ENCODE measurements at places on chromosomes 4 and X.

GRCh38 chr4:47531241-47531953, 46.3 kb downstream of the ATP10D start:
- DNase-seq: no peak

DNA sequence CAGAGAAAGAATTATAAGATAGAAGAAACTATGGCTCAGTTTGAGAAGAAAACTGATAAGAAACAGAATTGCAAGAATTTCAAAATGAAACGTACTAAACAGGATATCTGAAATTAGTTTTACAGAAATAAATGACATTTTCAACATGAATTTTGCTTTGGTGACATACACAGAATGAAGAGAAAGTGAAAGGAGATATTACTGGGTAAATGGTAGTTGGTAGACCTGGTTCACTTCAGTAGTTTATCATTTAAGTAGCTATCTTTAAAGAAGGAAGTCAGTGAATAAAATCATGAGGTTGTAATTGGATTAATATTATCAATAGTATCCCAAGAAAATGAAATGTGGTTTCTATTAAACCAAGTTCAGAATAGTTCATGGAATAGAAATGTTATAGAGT, 395.5 kb upstream of the SMIM31 start:
- DNase-seq: no peak

GRCh38 chrX:66232296-66232695, 68.2 kb downstream of the HEPH start:
- DNase-seq: no peak

DNA sequence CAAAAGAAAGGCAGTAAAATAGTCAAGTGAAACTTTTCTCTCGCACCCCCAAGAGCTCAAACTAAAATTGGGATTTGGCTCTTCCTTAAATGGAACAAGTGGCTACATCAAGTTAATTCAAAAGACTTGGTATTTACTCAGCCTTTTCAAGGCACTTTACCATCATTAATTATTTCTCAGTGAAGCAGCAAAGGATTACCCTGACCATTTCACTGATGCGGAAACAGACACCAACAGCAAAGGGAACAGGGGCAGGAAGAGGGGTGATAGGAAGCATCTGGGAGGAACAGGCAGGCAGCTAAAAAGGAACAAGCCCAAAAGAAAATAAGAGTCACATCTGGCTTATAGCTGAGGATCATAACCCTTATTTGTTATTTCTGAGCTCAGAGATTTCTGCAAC, 2.7 kb downstream of the SCML2 start:
- no peak for DNase-seq

DNA sequence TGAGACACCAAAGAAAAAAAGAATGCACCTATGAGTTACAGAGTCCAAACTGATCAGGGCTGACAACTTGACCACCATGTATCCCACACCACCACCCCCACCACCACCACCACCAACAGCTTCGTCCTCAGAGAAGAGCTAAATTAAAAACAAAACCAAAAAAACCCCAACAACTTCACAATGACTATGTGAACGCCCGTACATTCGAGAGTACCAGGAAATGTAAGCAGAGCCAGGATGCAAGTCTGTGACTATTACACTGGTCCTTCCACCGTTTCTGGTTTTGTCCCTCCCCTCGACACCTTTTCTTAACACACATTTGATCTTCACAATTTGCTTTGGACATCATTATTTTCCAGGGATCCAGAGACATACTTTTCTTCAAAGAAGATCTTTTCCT, 51.0 kb downstream of the WFS1 start:
- DNase-seq: no peak

GRCh38 chr4:94262163-94263016, 54.7 kb downstream of the SMARCAD1 start:
- DNase-seq: no peak

GRCh38 chrX:124518885-124519284, 172.5 kb downstream of the SH2D1A start:
- DNase-seq: no peak

GRCh38 chr4:10619220-10619619, 65.3 kb downstream of the CLNK start:
- DNase-seq: no peak

DNA sequence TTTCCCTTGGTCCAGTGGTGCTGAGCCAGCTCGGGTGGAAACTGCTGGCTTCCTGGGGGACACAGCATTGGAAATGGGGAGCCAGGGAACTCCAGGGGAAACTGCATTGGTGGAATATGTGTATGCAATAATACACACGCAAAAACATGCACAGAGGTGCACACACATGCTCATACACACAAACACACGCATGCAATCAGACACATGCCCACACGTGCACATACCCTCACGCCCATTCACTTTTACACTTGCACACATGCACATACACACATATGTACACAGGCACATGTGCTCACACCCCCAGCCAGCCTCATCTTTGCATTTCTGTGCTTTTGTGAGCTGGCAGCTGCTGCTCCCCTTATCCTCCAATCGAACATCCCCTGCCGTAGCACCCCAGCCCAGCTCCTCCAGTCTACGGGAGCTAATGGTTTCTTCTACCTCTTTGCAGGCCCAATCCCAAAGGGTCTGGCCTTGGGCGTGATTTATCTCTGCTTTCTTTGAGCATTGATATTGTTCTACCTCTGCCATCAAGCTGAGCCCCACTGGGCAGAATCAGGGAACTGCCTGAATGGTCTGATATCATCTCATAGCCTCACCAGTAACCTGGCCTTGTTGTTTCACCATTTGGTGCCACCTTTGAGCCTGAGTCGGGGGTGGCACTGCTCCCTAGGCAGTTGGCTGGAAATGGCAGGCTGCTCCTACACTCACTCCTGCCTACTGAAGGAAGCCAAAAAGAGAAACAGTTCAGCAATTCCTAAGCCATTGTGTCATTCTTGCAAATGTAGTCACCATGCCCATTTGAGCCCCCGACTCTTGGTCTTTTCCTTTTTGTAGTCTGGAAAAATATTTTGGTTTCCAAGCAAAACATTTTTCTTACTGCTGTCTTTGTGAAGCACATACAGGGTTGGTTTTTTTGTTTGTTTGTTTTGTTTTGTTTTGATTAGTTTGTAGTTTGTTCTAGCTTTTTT, 104.4 kb upstream of the MAMLD1 start:
- DNase-seq: no peak

- no peak for DNase-seq
Measured at GRCh38 chrX:69388526-69388925, 115.6 kb upstream of the NALF2 start.

DNA sequence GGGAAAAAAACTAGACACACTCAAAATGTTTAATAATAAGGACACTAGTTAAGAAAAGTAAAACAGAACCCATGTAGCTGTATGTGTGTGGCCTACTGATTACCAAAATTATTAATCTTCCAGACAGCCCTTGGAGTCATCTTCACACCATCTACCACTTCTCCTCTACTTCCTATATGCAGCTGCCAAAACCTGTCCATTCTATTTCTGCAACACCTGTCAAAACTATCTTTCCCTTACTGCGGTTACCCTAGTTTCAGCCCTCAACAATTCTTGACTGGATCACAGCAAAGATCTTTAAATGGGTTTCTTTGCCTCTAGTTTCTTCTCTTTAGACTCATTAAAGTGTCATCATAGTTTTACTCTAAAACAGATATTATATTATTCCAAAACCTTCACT, 72.6 kb downstream of the GPR82 start:
- no peak for DNase-seq

DNA sequence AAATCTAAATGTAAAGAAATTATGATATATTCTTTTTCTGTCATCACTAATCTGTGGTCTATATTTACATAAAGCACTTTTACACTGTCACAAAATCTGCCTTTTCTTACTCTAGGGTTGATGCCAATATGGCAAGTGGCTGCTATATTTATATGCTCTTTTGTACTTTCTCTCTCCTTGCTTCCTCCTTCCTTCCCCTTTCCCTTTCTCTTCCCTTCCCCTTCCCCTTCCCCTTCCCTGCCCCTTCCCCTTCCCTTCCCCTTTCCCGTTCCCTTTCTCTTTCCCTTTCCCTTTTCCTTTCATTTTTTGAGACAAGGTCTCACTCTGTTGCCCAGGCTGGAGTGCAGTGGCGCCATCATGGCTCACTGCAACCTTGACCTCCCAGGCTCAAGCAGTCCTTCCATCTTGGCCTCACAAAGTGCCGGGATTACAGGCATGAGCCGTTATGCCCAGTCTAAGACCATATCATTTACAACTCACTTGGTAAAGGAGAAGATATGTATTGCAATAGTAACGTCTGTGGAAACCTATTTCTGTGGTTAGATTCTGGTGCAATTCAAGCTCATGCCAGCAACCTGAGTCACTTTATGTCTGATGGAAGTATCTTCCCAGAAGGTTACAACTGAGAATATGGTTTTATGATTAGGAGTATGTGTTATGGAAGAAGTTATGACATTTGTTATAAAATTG, 13.9 kb upstream of the PLAC8 start:
- no peak for DNase-seq

GRCh38 chrX:118346258-118347094, 570 bp downstream of the WDR44 start:
- peak; percentile 76 for DNase-seq

- no peak for DNase-seq
Measured at GRCh38 chr4:19729886-19730651, 521.6 kb upstream of the SLIT2 start.

GRCh38 chr4:180617196-180617595, 1626.0 kb upstream of the TENM3 start:
- no peak for DNase-seq
